MCF 10A (cell line): ENCODE measurements at places on chromosomes 2 and 18.
A peak's percentile ranks its signal among the peaks of the same experiment; 100 is the strongest.

DNA sequence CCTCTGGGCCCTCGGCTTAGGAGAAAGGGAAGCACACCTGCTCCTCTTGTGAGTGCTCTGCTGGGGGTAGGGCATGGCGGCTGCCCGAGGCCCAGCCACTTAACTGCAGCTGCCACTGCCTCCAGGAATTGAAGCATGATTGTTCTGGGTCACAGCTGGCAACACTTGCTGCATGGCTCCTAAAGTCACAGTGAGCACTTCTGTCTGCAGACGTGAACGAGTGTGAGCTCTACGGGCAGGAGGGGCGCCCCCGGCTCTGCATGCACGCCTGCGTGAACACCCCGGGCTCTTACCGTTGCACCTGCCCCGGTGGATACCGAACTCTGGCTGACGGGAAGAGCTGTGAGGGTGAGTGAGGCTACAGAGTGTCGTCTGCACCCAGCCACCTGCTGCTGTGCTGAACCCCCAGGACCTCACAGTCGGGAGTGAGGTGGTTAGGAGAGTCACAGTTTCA, 44.4 kb downstream of the FBLN7 start:
- no peak for DNase-seq

- DNase-seq, result no peak
These were observed 219.5 kb downstream of the HDAC4 start for GRCh38 chr2:239181074-239181902.

- peak; percentile 47 for DNase-seq
These were observed 678.8 kb downstream of the KCNJ3 start for GRCh38 chr2:155377266-155377680.

- peak; percentile 79 for DNase-seq
These were observed 14.8 kb downstream of the SLC16A14 start for GRCh38 chr2:230053753-230054478.

- DNase-seq, result peak; percentile 70
These were observed 35.4 kb upstream of the REEP1 start for GRCh38 chr2:86372641-86373502.

DNA sequence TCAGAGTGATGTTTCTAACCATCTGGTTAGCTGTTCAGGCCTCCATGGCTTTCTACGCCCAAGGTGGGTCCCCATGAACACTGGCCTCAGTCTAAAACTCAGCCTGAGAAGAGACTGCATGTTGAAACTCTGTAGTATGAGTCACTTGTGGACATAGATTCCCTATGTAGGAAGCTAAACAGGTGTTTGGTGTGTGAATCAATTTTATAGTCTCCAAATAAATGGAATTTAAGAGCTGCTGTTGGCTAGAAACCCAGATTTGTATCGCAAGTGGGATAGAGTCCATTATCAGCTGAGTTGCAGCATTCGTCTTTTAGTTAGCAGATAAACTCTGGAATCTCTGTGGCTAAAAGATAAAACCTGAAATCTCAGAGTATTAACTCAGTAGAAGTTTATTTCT, 131.4 kb downstream of the KCNS3 start:
- DNase-seq, result no peak

DNA sequence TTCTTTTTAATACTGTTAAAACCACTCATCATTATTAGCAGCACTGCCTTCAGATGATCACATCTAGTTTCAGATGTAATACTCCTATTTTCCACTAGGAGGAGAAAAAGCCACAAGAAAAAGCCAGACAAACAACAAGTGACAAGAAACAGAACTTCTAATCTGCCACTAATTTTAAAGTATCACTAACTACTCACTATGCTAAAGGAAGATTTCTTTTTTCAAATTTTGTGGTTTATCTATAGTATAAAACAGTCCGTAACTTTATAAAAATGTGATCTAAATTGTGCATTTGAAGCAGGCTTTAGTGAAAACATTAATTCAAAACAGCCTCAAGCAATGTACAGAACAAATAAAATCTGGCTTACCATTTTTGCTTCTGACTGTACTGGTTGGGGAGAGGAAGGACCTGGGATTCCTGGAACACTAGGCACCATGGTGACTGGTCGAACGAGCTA, 56.8 kb downstream of the ATF2 start:
- DNase-seq, result peak; percentile 57

GRCh38 chr2:46225730-46226129, 71.5 kb upstream of the EPAS1 start:
- peak; percentile 48 for DNase-seq

DNA sequence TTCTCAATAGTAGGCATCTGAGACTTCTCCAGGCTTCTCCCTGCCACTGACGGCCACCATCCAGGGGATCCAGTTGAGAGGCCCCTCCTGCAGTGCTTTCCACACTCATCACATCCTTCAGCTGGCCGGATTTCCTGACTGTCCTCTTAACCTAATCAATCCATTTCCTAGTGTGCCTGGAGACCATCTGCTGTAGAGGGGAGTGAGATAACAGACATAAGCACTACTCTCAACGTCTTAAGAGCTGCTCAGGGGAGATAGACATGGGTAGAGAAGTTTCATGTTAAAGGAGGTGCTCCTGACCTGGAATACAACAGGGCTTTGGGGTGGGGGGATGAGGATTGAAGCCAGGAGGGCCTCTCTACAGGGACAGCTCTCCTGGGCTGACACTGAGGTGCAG, 14.2 kb downstream of the SPR start:
- no peak for DNase-seq

- DNase-seq, result peak; percentile 11
These were observed 64.4 kb downstream of the LONRF2 start for GRCh38 chr2:100257939-100258338.

GRCh38 chr18:36301884-36302283, 4.4 kb downstream of the FHOD3 start:
- no peak for DNase-seq

- DNase-seq, result peak; percentile 59
These were observed 963 bp downstream of the INPP1 start for GRCh38 chr2:190344276-190344827.

DNA sequence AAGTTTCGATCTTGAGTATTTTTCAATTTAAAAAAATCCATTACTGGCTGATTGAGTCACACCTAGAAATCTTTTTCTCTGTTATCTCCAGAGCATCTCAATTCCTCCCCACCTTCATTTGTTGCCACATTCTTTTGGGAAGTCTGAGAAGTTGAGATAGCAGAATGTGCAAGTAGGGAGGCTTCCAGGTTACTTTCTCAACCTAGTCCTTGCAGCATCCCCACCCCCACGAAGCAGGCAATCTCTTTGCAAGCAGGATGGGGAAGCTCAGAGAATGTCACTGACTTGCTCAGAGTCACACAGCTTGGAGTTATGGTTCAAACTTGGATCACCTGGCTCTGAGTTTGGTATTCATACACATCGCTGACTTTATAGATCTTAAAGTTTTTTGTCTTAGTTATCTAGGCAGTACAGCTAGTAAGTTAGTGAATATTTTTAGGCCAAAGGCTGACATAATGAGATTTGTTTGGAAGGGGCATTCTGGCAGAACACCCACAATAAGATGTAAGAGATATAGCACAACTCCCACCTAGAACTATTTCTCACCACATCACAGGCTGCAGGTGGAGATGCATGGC, 25.9 kb upstream of the LCLAT1 start:
- no peak for DNase-seq

DNA sequence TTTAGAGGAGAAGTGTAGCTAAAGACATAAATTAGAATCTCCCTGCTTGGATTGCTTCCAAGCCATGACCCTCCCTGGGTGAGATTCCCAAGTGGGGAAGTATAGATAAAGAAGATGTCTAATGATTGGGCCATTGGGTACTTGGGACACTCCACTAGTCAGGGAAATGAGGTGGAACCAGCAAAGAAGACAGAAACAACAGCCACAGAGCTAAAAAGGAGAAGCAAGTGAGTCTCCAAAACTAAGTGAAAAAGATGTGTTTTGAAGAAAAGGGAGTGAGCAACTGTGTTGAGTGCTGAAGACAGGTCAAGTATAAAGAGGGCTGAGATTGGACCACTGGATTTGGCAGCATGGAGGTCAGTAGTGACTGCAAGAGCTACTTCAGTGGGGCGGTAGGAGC, 276.7 kb upstream of the STON1 start:
- no peak for DNase-seq

- DNase-seq, result peak; percentile 26
These were observed 4.4 kb upstream of the ATG16L1 start for GRCh38 chr2:233247116-233247515.

- DNase-seq, result no peak
These were observed 329.6 kb downstream of the OSR1 start for GRCh38 chr2:19028587-19029375.

GRCh38 chr18:44638811-44639210, 41.9 kb upstream of the SETBP1 start:
- DNase-seq, result no peak

- no peak for DNase-seq
These were observed 40.7 kb upstream of the NEMP2 start for GRCh38 chr2:190575263-190575662.

- DNase-seq, result no peak
These were observed 318.8 kb downstream of the ZEB2 start for GRCh38 chr2:144201126-144201525.

DNA sequence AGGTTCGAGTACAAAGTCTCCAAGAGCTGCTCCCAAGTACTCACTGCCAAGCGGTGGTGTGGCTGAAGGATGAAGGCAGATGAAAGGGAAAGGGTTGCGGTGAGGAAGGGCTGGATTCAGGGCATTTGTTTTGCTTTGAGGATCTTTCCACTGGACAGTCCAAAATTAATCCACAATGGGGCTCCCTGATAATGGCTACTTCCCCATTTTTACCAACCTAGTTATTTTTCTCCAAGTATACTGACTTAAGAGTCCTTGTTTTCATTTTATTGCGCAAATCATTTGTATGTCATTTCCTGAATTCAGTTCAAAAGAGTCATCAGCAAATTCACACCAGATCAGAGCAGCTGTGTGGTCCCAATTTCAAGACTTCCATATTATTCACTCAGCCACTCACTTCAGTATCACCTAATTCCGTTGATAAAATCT, 464 bp upstream of the SESTD1 start:
- peak; percentile 65 for DNase-seq

DNA sequence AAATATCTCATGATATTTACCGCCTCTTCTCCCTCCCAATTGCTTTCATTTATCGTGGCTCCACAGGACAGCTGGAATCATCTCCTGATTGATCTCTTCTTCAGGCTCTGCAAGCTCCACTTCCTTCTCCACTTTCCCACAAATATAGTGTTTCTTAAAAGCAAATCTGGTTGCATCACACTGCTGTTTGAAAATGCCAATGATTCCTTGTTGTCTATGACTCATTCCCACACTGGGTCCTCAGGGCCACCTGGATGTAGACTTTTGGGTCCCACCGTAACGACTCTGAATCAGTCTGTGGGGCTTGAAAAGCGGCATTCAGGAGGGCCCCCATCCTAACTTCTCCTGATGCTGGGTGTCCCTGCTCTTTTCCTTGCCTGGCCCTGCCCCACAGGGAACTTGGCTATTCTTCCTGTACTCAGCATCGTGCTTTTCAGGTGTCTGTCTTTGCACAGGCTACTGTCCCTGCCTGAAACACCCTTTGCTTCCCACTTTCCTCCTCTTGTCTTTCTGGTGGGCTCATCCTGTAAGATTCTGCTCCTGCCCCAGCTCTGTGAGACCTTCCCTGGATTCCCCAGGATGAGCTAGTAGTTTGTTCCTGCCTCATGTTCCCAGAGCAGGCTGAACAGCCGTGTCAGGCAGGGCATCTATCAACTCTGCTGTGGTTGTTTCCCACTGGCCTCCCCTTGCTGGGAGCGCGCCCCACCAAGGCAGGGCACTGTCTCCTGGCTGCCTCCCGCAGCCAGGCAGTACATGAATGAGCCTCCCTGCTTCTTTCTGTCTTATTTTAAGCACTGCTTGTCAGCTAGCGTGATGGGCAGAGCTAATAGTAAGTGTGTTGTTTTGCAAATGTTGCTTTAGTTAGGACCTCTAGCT, 111.9 kb downstream of the KCTD1 start:
- DNase-seq, result peak; percentile 92

- no peak for DNase-seq
These were observed 125.7 kb downstream of the NBAS start for GRCh38 chr2:15435474-15435873.

- DNase-seq, result no peak
These were observed 55.9 kb upstream of the ATL2 start for GRCh38 chr2:38432820-38433606.

- DNase-seq, result no peak
These were observed 136.5 kb upstream of the HS6ST1 start for GRCh38 chr2:128454980-128455720.

- no peak for DNase-seq
These were observed 98.7 kb upstream of the THOC1 start for GRCh38 chr18:366466-367061.

DNA sequence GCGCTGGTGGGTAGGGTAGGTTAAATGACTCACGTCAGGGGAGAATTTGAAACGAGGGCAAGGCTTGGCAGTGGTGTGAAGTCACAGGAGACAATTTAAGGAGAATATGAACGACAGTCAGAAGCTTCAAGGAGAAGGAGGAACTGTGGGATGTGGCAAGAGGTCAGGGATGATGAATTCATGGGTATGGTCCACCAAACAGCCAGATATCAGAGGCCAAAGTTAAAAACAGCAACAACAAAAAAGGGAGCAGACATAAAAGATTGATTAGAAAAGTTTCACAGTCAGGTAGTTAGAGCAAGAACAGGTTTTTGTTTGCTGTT, 1.4 kb upstream of the ZNF396 start:
- DNase-seq, result no peak

GRCh38 chr2:129857200-129857599, 122.3 kb upstream of the RAB6C start:
- DNase-seq, result peak; percentile 36

DNA sequence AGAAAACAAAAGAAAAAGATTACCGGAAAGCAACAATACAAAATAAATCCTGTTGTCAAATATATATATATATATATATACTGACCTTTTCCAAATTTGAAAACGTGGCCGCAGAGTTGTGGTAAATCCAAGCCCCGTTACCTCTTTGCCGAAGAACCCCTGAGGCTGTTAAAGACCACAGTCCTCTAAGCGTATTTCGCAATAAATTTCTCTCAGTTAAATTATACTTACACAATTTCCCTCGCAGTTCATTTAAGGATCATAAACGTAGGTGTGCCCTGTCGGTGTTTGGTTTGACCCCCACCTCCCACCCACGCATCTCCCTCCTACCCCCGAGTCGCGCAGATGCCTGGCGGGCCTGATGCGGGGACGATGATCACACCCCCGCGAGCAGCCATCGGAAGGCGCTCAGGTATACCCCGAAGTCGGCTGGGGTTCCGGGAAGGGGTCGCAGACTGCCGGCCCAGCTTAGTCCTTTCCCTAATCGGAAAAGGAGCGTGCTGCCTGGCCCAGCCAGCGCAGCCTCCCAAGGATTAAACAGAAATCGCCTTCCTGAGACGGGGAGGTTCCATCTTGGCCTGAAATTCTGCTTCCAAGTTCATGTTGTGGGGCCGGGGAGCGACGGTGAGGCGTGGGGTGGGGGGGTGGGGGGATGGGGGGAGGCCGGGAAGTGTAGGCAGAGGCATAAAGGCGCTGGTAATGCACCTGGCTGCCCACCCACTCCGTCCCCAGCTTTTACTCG, 2.9 kb upstream of the MEIS1 start:
- DNase-seq, result no peak
